ENCODE measurements at places on chromosomes 1 and 21. TPM values are rescaled to one million over a fixed set of nuclear protein-coding genes. Genes with fewer than 3 reads are reported as not detected.

DNA sequence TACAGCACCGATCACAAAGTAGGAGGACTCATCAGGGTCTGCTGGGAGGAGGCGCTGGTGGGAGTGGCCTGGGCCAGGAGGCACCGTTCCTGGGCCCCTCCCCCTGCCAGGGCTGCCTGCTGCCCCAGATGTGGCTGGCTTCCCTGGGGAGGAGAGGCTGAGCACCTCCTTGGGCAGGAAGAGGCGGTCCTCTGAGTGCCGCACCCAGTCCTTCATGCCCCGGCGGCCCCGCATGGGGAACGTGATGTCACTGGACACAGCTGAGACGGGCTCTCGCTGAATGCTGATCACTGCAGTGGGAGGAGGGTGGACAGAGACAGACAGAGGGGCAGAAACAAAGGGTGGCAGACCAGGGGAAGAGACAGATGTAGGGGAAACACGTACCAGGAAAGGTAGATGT, 24.8 kb downstream of the ADGRB2 start:
- DNase-seq, result no peak

- DNase-seq, result no peak
Observed at GRCh38 chr21:38992737-38993136, 187.0 kb downstream of the ETS2 start.

- DNase-seq, result no peak
Observed at GRCh38 chr1:21673277-21673780, 4.2 kb upstream of the RAP1GAP start.

- DNase-seq, result no peak
Observed at GRCh38 chr1:206036663-206037455, 13.2 kb upstream of the CTSE start.

- DNase-seq, result no peak
Observed at GRCh38 chr21:34788879-34789278, 120.1 kb downstream of the CLIC6 start.

Gene ELF3
- polyA plus RNA-seq, result not detected

GRCh38 chr1:236128646-236129178, 13.6 kb upstream of the GPR137B start:
- no peak for DNase-seq

DNA sequence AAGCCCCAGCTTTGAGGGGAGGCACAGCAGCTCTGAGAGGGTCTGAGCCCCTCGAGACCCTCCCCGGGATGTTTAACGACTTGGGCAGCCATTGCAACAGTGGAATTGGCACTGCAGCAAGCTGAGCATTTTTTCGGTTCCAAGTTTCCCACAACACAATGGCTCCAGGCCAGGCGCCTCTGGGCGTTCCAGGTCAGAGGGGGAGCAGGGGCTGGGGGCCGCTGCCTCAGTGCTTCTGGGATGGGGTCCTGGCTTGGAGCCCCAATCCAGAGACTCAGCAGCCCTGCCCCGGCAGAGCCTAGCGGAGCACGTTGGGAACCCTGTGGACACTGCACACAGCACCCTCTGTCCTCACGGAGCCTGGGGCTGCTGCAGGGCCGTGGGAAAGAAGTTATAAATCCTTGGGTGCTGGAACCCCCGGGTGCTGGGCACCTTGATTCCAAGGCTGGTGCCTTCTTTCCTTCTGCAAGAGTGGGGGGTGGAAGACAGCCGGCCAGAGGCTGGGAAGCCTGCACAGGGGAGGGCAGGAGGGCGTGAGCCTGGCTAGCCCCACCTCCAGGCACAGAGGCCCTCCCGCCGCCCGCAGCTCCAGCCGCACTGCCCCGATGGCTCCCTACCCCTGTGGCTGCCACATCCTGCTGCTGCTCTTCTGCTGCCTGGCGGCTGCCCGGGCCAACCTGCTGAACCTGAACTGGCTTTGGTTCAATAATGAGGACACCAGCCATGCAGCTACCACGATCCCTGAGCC, 50.1 kb downstream of the COL18A1 start:
- no peak for DNase-seq

Gene KIF17
- not detected for polyA plus RNA-seq

Gene LRRN2
- 0.03 TPM for polyA plus RNA-seq

DNA sequence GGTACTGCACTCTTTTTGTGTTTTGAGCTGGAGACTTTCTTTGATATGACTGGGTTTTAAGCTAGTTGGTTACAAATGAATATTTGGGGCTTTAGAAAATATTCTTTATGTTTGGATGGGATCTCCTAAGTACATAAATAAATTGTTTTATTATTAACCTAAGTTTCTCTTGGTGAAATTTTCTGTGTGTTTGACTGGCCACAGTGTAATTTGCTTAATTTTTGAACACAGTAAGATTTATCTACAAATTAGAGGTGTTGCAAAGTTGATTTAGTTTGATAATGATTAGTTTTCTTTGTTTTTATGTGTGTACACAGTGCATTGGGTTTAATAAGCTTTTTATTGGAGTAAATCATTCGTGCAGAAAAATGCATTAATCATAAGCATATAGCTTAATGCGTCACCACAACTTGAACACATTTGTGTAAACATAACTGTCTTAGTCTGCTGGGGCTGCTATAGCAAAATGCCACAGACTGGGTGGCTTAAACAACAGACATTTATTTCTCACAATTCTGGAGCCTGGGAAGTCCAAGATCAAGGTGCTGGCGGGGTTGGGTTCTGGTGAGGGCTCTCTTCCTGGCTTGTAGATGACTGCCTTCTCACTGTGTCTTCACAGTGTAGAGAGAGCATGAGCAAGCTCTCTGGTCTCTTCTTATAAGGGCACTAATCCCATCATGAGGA, 17.4 kb upstream of the SLC6A9 start:
- no peak for DNase-seq

GRCh38 chr1:167423684-167424619, 94.4 kb downstream of the CD247 start:
- DNase-seq, result no peak

GRCh38 chr1:113745425-113745824, 13.9 kb downstream of the PHTF1 start:
- no peak for DNase-seq

Gene CELA3A
- polyA plus RNA-seq, result not detected
